AG08395 (cell line): ENCODE measurements at places on chromosomes 2 and 18.

GRCh38 chr2:230849633-230850357 lies 14.9 kb upstream of the ITM2C start:
- peak; percentile 42 for DNase-seq

GRCh38 chr2:20450201-20450999 lies 3.5 kb downstream of the RHOB start:
- peak; percentile 81 for DNase-seq

DNA sequence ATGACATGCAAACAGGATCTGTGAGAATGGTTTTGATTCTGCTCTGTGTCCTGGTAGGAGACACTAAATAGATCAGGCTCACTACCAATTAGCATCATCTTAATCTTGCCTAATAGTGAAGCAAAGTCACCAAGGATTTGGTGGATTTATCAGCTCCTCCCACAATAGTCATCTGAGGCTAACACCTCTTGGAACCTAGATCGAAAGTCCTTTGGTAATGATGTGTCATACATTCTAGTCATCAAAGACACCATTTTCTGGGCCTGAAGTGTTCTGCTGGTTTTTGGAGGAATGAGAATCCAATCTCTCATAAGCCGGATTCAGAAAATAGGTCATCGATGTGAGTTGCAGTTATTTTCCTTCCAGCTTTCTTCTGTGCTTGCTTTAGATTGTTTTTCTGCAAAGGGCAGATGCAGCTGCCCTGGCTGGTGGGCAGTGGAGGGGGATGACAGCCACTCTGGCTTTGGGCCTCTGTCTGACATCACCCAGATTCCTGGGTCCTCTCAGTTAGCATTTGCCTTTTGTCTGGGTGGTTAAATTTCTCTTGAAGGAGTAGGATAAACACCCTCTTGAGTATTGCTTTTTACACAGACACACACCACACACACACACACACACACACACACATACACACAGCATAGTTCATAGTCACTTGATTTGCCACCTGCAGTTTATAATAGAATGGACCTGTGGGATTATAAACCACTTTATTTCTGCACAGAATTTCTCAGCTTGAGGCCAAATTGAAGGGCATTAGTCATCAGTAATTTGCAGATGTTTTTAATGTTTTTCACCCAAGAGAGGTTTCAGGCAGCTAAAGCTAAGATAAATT lies at the start of gene MYO3B:
Gene MYO3B (plus strand): TSS at position 198 of the 832 bp plus-strand sequence. CDS start 141 bp downstream, at position 339.
- peak; percentile 12 for DNase-seq

- no peak for DNase-seq
These were observed 221.4 kb upstream of the FBXO11 start for GRCh38 chr2:48127612-48128191.

- no peak for DNase-seq
These were observed 70.3 kb upstream of the PSME4 start for GRCh38 chr2:54041135-54041534.

GRCh38 chr2:224039080-224039769 lies at the start of gene SERPINE2:
Gene SERPINE2, minus strand, starts transcription at chr2:224039286. Its CDS starts 37,386 bp downstream, at chr2:224001900.
- DNase-seq = peak; percentile 90

GRCh38 chr2:10964052-10964790 lies 52.5 kb downstream of the KCNF1 start:
- DNase-seq = no peak

GRCh38 chr2:138974651-138975050 lies 194.5 kb upstream of the NXPH2 start:
- no peak for DNase-seq

GRCh38 chr2:146814971-146815370 lies 1029.9 kb upstream of the ACVR2A start:
- DNase-seq = no peak

GRCh38 chr2:27290549-27290948 lies 8.3 kb downstream of the TRIM54 start:
- DNase-seq = no peak

DNA sequence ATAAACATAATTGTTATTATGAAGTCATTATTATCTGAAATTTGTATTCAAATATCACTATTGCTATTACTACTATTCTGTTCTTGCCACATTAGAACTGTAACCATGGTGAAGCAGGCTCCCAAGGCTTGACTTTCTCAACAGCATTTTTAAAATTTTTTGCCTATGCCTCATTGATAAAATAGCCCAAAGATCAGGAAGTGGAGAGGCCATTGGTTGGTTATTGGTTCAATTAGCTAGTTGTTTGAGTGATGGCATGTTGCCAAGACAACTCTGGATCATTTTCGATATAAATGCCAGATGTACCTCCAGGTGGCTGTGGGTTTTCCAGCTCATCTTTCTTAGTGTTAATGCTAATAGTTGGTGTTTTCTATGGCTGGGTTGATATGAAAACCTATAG lies 513.5 kb downstream of the TRIB2 start:
- DNase-seq = no peak

GRCh38 chr2:191740759-191741158 lies 62.8 kb downstream of the NABP1 start:
- DNase-seq = no peak
